ENCODE measurements at places on chromosomes 6 and 20.

GRCh38 chr20:3820048-3820900 is at the start of gene AP5S1:
Gene AP5S1, plus strand, starts transcription at chr20:3820547. Its CDS starts 1,571 bp downstream, at chr20:3822118.
- DNase-seq: peak; percentile 92

DNA sequence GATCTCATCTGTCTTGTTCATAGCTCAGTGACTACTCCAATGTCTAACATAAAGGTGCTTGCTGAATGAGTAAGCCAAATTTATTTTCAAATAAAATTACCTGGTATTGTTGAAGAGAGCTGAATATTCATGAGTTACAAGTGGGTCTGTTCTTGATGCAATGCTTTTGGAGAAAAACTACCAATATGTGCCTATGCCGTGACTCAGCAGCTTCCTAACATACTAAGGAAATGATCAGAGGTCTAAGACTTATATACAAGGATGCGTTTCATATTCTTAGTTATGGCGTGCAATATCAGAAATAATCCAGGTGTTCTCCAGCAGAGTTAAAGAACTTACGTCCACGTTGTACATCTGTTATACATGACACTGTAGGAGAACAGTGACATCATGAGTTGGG is 5.1 kb downstream of the FAM120B start:
- no peak for DNase-seq

GRCh38 chr6:45966340-45966739 is 49.3 kb downstream of the CLIC5 start:
- no peak for DNase-seq

DNA sequence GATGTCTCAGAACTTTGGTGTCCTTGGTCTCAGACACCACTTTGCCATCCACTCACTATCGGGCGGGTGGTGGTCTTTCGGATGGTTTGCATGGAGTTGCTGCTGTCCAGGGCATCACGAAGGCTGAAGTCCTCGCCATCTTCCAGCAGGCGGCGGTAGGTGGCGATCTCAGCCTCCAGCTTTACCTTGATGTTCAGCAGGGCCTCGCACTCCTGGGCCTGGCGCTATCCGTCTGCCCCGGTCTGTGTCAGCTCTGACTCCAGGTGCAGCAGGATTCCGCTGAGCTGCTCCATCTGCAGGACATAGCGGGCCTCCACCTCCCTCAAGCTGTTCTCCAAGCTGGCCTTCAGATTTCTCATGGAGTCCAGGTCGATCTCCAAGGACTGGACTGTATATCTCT is 36.0 kb downstream of the ZNF311 start:
- no peak for DNase-seq

- no peak for DNase-seq
These were observed 14.6 kb upstream of the DCBLD1 start for GRCh38 chr6:117467876-117468275.
